ENCODE measurements at places on chromosomes 5 and 9. TPM values are rescaled to one million over a fixed set of nuclear protein-coding genes. Genes with fewer than 3 reads are reported as not detected.
A peak's percentile ranks its signal among the peaks of the same experiment; 100 is the strongest.

- no peak for DNase-seq
Observed at GRCh38 chr9:117543089-117543488, 128.2 kb upstream of the ASTN2 start.

- no peak for DNase-seq
Observed at GRCh38 chr5:107869438-107870115, 198.8 kb upstream of the EFNA5 start.

DNA sequence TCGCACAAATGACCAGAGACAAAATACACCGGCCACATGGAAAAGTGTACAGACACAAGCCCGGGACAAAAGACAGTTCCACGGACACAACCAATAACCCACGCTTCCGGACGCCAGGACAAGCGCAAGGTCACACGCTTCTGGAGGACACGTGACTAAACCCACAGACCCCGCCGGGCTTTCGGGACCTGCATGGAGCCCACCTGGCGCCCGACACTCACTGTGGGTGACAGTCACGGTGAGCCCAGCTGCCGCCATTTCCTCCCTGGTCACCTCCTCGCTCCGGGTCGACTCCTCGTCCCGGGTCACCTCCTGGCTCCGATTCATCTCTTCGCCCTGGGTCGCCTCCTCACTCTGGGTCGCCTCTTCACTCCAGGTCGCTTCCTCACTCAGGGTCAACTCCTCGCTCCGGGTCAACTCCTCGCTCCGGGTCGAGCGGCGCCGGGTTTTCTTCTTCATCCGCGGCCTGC lies 470 bp downstream of the BAG1 start:
- DNase-seq, result peak; percentile 65

DNA sequence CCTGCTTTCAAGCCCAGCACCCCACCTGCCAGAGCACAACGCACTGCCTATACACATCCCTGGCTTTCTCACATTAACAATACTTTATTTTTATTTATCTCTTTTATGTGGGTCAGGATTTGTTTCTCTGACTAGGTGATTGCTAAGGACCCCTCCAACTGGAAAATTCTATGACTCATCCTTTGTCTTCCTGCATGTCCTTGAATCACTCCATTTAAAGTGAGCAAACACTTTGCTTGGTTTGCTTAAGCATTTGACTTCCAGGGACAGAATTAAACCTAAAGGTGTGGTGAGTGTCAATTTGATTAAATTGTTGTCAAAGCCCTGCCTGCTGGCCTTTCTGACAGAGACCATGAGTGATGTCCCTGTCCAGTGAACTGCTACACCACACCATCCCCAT lies 536.5 kb upstream of the BRINP1 start:
- no peak for DNase-seq

- peak; percentile 11 for DNase-seq
Observed at GRCh38 chr9:36037549-36038122, 923 bp downstream of the RECK start.

The COL15A1 gene
- 19.7 TPM for polyA plus RNA-seq

DNA sequence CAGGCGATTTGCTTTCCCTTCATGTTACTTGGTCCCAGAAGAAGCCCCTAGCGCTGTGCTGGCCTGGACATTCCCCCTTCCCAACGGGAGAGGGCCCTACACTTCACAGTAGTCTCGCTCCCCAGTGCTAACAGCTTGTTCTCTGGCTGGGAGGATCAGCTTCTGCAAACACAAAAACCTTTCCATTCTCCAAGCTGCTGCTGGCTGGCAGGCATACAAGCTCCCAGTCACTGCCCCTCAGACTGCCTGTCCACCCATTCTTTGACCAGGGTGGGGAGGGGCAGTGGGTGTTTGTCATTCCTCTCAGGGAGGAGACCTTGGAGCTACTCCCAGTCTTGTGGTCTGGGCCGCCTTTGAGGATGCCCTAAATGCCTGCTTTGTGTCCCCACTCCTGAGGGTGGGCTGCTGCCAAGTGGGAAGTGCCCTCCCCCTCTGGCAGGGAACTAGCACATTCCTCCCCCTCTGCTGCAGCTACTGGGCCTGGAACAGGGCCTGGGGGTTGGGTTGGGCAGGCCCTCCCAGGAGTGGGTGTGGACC lies 20.8 kb downstream of the ENHO start:
- peak; percentile 36 for DNase-seq

The CATSPER3 gene
- 1.4 TPM for polyA plus RNA-seq

The SLIT3 gene
- polyA plus RNA-seq, result 18.3 TPM

GRCh38 chr5:68555907-68556681 lies 340.5 kb downstream of the PIK3R1 start:
- DNase-seq, result no peak

The FGFR4 gene
- 97.0 TPM for polyA plus RNA-seq

DNA sequence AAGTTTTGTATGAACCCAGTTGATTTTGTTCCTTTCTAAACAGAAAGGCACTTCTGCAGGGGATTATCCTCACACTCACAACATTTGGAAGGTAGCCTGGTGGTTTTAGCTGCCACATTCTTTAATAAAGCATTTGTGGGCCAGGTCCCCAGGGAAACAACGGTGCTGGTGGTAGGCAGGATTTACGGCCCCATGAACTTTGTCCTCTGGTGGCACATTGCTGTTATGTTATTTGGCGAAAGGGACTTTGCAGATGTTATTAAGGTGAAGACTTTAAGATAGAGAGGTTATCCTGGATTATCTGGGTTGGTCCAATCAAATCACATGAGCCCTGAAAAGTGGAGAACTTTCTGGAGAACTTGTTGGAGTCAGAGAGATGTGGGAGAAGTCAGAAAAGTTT lies 86.3 kb upstream of the C9orf72 start:
- peak; percentile 64 for DNase-seq
